ENCODE measurements at places on chromosomes 11 and 22.

DNA sequence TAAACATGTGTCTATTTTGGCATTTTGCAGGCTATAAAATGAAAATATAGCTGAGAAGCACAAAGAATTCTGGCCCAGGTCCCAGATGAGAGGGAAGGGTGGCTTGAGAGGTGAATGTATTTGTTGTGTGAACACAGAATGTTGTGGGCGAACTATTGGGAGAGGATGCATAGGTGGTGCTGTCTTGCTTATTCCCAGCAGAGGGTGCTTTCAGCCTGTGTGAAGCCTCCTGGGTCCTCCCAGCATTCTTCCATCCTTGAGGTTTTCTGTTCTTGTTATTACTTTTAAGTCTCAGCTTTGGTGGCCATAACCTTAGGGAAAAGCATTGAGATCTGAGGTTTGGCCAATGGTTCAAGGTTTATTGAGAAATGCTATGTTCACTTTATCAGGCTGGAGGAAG is 108.7 kb upstream of the SNX19 start:
- peak; percentile 53 for DNase-seq

DNA sequence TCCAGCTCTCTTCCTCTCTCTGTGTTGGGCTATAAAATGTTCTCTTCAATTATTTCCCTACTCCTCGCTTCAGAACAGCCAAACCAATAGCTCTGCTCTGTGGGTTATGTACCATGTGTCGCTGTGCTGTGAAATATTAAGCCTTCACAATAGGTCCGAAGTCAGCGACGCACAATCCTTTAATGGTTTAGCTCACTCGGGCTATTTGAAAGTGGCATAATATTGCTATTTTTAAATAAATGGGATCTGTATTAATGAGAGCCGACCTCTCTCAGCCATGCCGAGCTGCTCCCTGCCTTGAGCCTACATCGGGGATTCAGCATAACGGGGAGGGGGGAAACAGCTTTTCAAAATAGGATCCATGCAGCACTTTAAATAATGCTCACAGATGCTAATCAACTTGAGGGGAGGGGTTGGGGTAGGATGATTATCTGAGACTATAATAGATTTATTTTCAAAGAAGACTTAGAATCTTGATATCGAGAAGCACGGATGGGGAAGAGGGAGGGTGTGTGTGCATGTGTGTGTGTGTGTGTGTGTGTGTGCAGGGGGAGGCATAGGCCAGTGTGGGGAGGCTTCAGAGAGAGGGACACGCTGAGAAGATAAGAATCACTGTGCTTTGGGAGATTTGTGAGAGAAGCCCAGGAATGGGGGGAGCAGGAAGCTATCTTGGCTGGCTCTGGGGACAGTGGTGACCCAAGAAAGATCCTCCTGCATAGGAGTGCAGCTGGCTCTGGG is 271.5 kb downstream of the NXPE2 start:
- no peak for DNase-seq

DNA sequence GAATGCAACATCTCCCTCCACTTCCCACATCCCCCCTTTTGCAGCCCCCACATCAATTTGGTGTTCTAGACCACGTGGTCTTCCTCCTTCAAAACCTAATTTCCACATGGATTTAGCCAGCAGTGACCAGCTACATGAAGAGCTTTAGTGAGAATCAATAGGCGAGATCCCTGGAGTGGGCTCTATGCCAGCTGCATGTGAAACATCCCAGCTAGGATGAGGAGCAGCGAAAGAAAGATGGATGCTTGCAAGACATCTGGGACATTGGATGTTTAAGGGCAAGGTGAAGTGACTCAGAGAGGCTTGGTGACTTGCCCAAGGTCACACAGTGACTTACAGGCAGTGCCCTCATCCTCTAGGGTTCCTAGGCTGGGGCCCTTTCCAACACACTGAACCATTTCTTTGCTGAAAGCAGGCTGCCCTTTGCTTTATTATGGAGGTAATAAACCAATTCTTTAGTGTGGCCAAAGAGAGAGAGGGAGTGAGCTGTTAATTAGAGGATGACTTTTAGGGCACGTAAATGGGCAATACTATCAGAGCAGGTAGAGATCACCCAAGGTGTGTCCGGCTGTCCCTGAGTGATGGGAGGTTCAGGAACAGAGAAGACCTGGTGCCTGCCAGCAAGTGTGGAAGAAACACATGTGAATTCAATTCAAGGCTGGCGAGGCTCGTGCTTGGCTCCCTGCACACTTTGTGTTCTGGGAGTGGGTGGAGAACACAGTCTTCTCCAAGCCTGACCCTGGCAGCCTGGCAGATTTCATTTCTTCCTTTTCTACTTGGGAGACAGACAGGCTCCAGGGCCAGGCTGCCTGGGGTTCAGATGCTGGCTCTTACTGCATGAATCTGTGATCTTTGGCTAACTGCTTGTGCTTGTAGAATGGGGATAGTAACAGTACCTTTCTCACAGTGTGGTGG is 24.0 kb downstream of the TSPAN18 start:
- no peak for DNase-seq

GRCh38 chr11:28303477-28304191 is 195.4 kb downstream of the METTL15 start:
- DNase-seq: no peak

GRCh38 chr11:87022254-87022653 is 15.5 kb upstream of the TMEM135 start:
- no peak for DNase-seq

DNA sequence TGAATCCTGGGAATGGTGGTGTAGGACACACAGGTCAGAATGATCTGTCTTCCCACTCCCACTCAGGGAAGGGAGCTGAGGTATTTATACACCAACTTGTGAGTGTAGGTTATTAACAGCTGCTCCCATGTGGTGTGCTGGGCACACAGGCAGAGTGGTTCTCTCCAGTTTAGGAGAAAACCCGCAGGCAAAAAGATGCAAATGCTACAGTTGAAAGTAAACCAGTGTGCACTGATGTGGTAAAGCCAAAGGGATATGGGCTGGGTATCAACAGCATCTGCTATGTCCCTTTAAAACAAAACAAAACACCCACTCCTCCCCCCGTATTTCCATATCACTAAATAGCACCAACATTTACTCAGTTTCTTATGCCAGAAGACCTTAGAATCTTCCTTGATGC is 75.4 kb upstream of the SYT13 start:
- no peak for DNase-seq

GRCh38 chr22:42320443-42321416 is 50.3 kb upstream of the TCF20 start:
- DNase-seq: no peak

DNA sequence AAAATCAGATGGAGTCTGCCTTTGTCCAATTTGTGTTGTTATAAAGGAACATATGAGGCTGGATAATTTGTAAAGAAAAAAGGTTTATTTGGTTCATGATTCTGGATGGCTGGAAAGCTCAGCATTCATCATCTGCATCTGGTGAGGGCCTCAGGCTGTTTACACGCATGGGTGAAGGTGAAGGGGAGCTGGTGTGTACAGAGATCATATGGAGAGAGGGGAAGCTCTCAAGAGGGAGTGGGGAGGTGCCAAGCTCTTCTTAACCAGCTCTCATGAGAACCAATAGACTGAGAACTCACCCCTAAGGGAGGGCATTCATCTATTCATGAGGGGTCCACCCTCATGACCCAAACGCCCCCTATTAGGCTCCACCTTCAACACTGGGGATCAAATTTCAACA is 40.0 kb downstream of the NEU3 start:
- DNase-seq: no peak

DNA sequence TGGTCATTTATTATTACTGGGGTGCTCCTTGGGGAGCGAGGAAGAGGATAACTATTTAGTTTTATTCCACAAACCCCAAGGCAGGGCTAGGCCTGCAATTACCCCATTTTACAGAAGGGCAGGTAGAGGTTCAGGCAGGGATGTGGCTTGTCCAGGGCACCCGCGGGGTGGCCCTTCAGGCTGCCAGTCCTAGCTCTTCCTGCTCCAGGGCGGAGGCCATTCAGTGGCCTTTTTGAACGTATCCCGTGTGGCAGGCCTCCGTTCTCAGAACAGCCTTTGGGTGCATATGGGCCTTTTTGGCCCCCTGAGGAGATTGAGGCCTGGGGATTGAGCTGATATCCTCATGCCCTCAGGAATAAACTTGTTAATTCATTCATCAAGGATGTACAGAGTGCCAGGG is 66.2 kb downstream of the MPPED1 start:
- DNase-seq: peak; percentile 20

DNA sequence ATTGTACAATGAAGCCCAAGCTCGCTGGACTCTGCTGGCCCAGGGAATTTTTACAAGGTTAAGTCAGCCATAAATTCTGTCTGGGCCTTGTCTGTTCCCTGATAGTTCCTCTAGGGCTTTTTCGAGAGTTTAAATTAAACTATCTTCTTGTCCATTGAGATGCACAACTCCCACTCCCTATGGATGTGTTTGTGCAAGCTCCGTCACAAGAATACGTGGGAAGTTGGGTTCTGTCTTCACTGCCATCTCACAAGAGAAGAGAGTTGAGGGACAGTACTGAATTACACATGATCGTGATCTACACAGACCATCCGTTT is 153.6 kb upstream of the TTC12 start:
- DNase-seq: no peak

GRCh38 chr11:1541474-1542204 is 30.4 kb downstream of the DUSP8 start:
- no peak for DNase-seq

GRCh38 chr11:85062659-85063058 is 564.5 kb downstream of the DLG2 start:
- DNase-seq: no peak

DNA sequence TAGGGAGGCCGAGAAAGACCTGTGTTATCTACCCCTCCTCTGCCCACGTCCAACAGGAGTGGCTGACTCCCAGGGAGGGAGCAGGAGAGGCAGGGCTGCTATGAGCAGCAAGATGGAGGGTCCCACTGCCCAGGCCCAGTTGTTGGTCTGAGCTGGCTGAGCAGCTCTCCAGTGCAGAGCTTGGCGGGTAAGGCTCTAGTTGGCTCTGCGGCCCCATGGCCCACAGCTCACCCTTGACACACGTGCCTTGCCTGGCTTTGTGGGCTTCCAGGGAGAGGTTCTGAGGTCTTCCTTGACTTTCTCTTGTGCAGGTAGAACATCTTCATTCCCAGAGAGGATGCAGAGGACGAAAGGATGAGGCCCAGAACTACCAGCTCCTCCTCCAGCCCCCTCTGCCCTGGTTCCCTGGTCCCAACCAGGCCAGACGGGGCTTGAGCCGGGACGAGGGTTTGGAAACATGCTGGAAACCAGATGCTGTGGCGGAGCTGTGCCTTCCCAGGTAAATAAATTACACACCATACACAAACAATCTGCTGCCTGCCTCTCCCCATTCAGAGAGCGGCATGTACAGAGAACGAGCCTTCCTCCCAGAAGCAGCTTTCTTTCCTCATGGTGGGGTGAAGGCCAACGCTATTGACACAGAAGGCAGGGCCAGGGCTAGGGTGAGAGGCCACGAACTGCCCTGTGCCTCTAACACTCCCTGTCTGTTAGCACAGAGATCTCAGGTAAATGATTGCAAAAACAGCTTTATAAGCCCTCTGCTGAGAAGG is 48.1 kb downstream of the DSCAML1 start:
- no peak for DNase-seq

DNA sequence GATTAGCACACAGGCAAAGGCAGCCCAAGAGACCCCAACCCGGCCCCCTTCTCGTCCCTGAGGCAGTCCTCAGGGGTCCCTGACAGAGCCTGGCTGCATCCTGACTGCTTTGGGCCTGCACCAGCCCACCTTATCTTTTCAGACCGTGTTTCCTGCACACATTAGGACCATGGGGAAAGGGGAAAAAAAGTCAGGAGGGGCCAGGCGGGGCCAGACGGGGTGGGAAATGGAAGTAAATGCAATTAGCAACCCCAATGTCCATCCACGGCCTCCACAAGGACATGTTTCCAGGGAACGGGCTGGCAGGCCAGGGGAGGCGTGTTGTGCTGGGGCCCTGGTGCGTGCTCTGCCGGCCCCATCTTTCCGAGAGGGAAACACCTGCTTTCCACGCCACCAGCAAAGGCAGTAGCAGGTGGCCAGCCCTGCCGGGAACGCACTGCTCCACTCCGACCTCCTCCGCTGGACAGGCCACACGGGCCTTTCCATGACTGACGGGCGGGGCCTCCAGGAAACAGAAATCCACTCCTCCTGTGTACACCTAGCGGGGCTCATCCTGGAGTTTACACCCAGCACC is 7.4 kb downstream of the EHD1 start:
- no peak for DNase-seq

GRCh38 chr11:121123496-121124069 is 22.5 kb downstream of the TECTA start:
- DNase-seq: no peak

DNA sequence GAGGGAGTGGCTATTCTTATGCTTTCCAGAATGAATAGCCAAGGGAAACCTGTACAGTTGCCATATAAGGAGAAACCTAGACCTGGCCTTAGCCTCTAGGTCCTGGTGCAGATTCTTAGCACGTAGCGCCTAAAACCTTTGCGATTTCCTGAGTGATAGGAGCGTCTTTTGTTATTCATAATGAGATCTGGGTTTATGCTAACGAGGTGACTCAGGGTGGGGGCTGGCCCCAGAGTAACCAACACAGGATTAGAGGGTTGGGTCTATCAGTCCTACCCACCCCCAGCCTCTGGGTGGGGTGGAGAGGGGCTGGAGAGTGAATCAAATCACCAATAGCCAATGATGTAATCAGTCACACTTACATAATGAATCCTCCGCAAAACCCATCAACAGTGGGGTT is 73.4 kb upstream of the PARVG start:
- no peak for DNase-seq

Measured in NCI-H1105 treated with DMSO at 0.1 percent for 48 hours (cell line).